Heart right ventricle (tissue), 16 donors: ENCODE measurements at places on chromosomes 13 and 19. TPM values are rescaled to one million over a fixed set of nuclear protein-coding genes. Genes with fewer than 3 reads are reported as not detected.

DNA sequence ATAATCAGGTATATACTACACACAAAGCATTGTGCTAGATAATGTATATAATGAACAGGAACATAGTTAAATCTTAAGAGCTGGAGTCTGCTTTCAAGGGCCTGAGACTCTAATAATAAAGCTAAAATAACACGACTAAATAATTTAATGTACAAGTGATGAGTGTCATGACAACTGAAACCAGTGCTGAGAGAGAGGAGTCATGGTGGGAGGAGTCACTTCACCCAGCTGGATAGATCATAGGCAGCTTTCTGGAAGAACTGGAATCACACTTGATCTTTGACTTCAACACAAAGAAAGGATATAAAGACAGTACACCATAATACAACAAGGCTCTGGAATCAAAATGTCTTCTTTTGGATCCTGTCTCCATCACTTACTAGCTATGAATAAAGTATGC lies 7.1 kb downstream of the RBM26 start:
- DNase-seq: no peak

DNA sequence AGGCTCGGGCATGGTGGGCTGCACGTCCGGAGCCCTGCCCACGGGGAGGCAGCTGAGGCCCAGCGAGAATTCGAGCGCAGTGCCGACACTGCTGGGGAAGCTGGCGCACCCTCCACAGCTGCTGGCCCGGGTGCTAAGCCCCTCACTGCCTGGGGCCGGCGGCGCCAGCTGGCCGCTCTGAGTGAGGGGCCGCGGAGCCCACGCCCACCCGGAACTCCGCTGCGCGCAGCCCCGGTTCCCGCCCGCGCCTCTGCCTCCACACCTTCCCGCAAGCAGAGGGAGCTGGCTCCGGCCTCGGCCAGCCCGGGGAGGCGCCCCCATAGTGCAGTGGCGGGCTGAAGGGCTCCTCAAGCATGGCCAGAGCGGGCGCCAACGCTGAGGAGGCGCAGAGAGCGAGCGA lies 2080.4 kb downstream of the PCDH9 start:
- no peak for DNase-seq

DNA sequence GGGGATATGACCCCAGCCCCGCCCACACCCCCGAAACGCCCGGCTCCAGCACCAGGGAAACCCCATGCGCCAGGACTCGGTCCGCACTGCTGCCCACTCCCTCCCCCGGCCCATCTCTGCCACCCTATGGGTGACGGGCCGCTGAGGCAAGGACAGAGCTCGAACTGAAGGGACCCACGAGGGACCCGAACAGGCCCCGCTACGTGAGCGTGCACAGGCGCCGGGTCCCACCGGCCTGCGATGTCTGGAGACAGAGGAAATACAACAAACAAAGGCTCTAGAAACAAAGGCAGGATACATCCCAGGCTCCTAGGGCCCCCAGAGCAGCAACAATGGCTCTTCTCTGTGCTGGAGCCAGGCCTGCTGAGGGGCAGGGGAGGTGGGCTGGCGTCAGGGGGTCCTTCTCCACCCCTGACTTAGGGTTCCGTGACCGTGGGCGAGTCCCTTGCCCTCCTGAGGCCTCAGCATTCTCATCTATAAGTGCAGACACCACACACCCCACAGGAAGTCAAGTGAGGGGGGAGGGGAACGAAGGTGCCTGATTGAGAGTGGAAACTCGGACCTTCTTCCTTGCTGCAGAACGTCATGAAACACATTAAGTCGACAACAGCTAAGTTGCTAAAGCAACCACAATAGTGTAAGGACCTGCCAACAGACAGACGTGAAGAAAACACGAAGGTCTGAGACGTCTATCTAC lies 3.1 kb downstream of the ABHD17A start:
- no peak for DNase-seq

GRCh38 chr13:101706651-101707050 lies 254.2 kb downstream of the ITGBL1 start:
- no peak for DNase-seq

- no peak for DNase-seq
These were observed 48.6 kb downstream of the NLRP12 start for GRCh38 chr19:53775524-53775923.

GRCh38 chr13:99261059-99261458 lies 2.9 kb upstream of the GPR18 start:
- no peak for DNase-seq

DNA sequence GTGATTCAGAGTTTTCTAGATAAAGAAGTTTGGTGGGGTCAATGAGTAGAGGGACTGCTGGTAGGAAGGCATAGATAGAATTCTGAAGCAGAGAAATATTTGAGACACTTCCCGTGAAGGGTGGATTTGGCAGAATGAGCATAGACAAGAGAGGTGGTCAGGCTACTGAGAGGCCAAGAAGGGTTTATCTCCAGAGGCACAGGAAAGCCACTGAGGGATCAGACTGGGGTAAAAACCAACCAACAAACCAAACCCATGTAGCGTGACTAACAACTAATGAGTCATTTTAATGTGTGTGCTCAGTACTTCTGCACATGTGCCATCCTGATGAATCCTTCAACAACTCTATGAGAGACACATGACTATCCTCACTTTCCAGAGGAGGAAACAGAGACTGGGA lies 60.0 kb upstream of the SERP2 start:
- no peak for DNase-seq

GRCh38 chr19:44447916-44448674 lies at the start of gene ZNF229:
Gene ZNF229 (minus strand): TSS chr19:44448472. CDS start chr19:44442847, 5,625 bp downstream.
- DNase-seq: peak; percentile 91

GRCh38 chr19:16175954-16176353 lies 2.6 kb upstream of the CIB3 start:
- DNase-seq: no peak

DNA sequence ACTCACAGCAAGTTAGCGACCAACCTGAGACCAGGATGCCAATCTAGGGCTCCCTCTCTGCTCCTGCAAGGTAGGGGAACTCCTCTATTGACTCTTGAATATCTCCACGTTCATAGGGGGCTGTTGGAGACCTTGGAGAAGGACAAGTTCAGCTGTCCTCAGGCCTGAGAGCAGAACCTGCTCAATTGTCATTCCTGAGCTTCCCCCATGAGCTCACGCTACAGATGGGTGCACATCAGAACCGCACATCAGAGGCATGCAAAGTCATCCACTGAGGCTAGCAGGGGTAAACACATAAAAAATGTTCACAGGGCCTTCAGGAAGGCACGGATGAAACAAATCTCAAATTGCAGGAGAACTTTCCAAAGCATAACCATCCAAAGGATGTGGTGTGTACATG lies 168.8 kb upstream of the ZNF507 start:
- no peak for DNase-seq

- no peak for DNase-seq
These were observed 584.5 kb upstream of the SGCG start for GRCh38 chr13:22596171-22596863.

DNA sequence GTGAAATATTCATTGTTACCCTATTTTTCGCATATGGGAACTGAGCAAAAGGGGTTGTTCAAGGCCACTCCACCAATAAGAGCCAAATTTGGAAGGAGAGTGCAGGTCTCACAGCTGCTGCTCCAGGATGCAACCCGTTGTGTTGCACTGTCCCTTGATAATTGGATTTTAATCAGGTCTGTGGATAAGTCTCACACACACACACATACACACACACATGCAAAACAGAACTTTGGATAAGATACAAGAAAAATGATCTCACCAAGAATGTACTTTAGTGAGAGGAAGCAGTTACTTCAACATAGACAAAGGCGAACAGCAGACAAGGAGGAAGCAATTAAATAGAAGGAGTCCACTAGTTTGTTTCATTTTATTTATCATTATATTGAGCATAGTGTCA lies 127.3 kb upstream of the EDNRB start:
- no peak for DNase-seq

DNA sequence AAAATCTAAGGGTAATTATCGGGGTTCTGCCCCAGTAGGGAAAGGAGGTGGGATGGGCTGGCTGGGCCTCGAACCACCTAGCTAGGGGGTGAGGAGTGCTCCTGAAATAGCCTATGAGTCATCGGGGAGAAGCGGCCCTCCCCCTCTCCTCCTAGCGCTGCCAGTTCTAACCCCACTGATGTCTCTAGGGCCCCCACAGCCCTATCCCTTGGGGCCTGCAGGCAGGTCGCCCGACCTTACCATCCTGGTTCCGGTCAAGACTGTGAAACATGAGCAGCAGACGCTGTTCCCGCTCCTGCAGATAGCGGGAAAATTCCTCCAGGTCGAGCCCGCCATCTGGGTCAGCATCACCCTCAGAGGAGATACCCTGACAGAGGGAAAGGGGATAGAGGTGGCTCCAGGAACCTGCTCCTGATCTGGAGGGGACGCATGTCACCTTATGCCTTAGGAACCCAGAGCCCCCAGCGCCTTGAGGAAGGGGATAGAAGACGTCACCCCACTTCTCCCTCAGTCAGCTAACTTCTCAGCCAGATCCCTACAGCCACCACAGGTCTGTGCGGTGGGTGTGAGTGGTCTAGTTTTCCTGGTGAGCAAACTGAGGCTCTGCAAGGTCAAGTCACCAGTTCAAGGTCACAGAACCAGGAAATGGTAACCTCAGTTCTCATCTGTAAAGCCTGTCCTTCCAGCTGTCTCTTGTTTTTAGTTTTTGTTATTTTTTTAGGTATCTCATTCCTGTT lies 1.5 kb downstream of the SLC25A23 start:
- DNase-seq: no peak

DNA sequence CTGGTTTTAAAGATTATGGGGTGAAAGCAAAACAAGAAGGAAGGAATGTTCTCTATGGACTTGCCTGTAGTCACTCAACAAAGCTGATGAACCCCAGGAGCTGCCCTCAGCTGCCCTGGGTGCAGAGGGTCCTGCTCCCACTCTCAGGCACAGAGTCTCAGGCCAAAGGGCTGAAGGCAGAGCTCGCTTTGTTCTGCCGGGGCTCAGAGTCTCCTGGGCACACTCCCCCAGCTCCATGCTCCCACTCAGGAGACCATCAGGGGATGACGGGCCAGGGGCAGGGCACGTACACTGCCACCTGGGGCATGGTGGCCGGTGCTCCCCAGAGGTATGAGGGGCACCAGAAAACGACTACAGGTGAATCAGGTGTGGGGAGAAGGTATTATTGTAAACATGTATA lies 46.8 kb upstream of the SPACA7 start:
- no peak for DNase-seq

DNA sequence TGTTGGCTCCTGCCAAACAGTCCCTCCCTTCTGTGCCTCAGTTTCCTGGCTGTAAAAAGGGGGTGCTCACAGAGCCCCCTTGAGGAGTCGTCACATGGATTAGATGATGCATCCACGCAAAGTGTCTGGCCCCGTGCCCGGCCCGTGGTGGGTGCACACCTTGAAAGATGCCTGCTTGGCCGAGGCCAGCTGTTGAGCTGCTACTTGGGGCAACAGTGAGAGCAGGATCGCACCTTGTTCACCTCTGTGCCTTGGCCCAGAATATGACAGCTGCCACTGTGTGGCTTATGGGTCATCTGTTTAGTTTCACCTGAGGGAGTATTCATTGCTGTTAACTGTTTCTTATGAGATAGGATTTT lies 17.7 kb downstream of the CRTC1 start:
- no peak for DNase-seq

MTUS2 gene
- 18.7 TPM for polyA plus RNA-seq

PSG7 gene
- not detected for polyA plus RNA-seq

EFNA2 gene
- not detected for polyA plus RNA-seq

CEACAM6 gene
- 0.03 TPM for polyA plus RNA-seq

TRAPPC6A gene
- 18.9 TPM for polyA plus RNA-seq

ZNF730 gene
- polyA plus RNA-seq: 0.01 TPM
